Omental fat pad (tissue), 4 donors: ENCODE measurements at places on chromosomes 16 and 17.

- DNase-seq = no peak
These were observed 15.3 kb downstream of the OSBPL7 start for GRCh38 chr17:47806026-47806912.

- DNase-seq = no peak
These were observed 35.6 kb upstream of the ZNF750 start for GRCh38 chr17:82875407-82875856.

- DNase-seq = no peak
These were observed 285.7 kb upstream of the FOXF1 start for GRCh38 chr16:86224629-86225028.

DNA sequence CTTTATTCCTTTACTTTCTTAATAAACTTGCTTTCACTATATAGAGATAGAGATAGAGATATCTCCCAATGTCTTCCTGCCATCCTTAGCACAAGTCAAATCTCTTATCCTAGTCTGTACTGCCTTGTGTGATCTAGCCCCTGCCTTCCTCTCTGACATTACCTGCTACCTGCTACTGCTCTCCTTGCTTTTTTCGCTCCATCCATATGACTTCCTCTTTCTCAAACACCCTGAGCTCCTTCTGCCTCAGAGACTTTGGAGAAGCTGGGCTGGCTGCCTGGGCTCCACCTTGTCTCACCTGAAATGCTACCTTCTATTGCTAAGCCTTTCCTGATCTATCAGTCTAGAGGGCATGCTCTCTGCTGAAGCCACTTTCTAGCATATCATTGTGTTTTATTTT is 24.7 kb upstream of the WSB1 start:
- DNase-seq = no peak

GRCh38 chr16:24670623-24671454 is 58.6 kb upstream of the TNRC6A start:
- no peak for DNase-seq

GRCh38 chr17:46194393-46195216 is 1.4 kb upstream of the KANSL1 start:
- DNase-seq = no peak

DNA sequence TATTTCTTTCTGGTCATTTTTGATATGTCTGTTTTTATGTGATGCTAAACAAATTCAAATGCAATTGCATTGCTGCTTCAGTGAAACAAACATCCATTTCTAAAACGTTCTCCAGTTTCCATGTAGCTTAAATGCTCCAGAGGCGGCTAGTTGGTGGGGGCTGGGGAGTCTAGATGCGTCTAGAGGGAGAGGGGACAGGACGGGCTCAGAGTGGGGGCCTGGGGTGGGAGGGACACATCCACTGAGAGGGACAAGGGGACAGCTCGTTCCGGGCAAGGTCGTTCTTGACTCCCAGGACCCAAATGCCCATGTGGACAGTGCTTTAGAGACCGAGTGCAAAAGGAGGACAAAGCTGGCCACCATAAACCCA is 102.3 kb downstream of the FOXL1 start:
- DNase-seq = no peak

DNA sequence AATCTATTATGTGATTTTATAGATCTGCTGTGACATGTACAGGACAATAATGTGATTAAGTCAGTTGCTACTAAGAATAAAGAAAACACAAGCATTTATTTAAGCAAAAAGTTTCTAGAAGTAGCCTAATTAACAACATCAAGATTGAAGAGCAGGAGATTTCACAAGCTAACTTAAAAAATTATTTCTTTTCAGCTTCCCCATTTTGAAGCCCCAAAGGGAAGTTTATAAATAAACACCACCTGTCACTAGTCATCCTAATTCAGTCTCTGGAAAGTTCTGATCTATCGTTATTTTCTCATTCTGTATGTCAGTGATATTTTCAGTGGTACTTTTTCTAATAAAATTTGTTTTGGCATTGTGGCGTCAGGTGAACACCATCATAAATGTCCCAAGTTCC is 8.3 kb downstream of the CAPNS2 start:
- DNase-seq = no peak

DNA sequence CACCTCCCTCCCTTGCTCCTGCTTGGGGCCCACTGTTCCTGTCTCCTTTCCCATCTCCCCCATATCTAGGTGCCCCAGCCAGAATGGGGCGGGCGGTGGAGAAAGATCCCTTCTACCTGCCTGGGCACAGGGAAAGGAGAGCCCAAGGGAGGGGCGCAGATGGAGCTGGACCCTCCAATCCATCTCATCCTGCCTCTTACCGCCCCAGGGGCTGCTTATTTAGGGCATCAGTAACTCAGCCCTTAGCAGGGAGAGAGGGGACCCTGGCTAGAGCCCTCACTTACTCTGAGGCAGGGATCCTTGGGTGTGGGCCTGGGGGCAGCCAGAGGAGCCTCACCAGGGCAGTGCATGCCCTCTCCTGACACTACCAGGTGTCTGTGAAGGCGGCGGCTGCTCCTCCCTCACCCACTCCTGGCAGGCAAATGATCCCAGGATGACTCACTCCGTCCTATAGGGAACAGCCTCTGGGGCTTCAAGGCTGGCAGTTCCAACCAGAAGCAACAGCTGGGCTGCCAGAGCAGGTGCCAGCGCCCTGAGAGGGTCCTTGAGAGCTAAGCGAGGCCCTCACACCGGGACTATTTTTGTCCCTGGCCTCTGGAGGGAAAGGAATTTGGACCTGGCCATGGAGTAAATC is 16.3 kb upstream of the BCAR1 start:
- DNase-seq = no peak

DNA sequence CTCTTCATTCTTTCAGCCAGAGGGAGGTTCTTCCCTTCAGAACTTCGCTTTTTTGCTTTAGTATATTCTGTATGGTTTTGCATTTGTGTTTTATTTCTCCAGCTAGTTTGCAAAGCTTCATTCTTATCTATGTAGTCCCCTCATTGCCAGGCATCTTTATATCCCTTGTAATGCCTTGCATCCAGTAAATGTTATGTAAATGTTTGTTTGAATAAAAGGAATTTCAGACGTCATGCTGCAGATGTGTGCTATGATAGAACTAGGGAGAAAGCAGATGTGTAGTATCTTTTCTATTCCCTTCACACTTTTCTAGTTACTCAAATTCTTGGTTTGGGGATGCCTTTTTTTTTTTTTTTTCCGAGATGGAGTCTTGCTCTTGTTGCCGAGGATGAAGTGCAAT is 62.6 kb upstream of the RASL10B start:
- no peak for DNase-seq

- no peak for DNase-seq
These were observed 56.9 kb downstream of the NOS2 start for GRCh38 chr17:27743281-27743885.
